Panc1 (cell line): ENCODE measurements at places on chromosomes 2 and 18. TPM values are rescaled to one million over a fixed set of nuclear protein-coding genes. Genes with fewer than 3 reads are reported as not detected.

The RGPD3 gene
- total RNA-seq = 0.31 TPM

The ZSWIM2 gene
- total RNA-seq = not detected

DNA sequence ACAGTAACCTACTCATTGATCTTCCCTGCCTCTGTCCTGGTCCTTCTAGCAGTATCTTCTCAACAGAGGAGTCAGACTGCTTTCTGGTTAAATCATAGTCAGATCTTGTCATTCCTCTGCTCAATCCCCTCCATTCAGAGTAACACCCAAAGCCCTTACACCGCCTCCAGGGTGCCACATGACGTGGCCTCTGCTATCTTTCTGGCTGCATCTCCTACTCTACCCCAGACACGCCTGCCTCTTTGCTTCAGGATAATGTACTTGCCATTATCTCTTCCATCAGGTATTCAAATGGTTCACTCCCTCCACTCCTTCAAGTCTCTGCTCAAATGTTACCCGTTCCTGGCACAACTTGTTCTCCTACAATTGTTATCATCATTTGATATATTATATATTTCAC, 36.3 kb upstream of the ACVR2A start:
- DNase-seq = no peak

- DNase-seq = no peak
Observed at GRCh38 chr2:47801118-47801517, 18.2 kb downstream of the MSH6 start.
